ENCODE measurements at places on chromosomes 13 and 19.
A peak's percentile ranks its signal among the peaks of the same experiment; 100 is the strongest.

DNA sequence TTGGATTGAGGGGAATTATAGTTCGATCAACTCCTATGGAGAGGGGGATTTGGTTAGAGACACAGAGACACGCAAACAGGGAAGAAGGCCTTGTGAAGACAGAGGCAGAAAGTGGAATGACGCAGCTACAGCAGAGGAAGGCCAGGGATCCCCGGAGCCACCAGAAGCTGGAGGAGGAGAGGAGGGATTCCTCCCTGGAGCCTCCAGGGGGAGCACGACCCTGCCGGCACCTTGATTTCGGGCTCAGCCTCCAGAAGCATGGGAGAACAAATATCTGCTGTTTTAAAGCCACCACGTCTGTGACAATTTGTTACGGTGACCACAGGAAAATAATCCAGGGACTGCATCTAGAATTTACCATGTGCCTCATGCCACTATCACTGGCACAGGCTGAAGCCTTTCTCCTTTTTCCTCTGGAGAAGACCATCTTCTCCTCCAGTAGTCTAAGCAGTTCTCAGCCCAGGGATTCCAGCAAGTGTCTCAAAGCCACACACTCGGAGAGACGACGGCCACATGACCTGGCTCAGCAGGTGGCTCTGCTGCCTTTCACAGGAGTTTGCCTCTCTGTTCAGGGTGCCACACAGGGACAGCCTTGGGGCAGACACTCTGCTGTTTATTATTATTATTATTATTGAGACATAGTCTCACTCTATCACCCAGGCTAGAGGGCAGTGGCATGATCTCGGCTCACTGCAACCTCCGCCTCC is 39.9 kb upstream of the CCNE1 start:
- DNase-seq: no peak

DNA sequence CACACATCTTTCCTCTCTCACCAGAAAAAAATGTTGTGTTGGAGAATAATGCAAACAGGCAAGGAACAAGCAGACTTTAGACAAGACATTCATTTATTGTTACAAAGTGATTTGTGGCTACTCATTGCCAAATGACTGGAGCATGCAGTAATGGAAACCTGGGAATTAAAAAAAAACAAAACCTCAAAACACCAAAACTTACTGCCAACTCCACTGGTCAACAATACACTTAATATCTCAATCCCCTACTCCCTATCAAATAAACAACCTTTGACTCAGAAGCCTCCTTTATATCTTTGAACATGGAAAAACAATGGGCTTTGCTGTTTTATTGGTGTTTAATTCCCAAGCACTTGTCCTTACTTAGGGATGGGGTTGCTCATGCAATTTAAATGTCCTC is 112.8 kb downstream of the POSTN start:
- no peak for DNase-seq

- no peak for DNase-seq
Observed at GRCh38 chr13:52161181-52161646, 1.8 kb upstream of the NEK3 start.

DNA sequence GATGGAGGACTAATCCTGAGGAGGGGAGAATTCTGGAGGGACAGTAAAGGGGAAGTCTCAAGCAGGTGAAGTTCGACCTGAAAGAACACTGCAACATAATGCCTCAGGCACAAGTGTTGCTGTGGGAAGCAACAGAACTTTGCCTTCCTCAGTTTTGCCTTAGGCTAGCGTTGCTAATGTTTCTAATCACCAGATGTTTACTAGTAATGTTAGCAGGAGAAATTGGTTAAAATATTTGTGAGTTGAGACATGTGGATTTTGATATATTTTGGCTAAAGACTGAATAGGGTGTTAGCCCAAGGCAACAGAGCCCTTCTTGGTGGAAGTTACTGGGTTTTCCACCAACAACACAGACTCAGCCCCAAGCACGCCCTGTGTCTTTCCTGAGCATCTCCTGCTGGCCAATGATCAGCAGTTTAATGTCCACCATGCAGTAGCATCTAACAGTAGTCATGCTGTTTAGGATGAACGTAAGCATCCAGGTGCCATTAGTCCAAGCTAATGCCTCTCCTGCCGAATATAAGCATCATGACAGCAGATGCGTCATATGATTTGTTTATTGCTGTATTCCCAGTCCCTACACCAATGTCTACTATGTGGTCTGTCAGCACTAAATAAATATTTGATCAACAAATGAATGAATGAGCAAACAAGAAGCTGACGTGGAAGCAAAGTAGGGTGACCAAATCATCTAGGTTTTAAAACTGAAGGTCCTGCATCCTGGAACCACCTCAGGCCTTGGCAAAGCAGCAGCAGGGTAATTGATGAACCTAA is 511.9 kb upstream of the HTR2A start:
- DNase-seq: no peak

DNA sequence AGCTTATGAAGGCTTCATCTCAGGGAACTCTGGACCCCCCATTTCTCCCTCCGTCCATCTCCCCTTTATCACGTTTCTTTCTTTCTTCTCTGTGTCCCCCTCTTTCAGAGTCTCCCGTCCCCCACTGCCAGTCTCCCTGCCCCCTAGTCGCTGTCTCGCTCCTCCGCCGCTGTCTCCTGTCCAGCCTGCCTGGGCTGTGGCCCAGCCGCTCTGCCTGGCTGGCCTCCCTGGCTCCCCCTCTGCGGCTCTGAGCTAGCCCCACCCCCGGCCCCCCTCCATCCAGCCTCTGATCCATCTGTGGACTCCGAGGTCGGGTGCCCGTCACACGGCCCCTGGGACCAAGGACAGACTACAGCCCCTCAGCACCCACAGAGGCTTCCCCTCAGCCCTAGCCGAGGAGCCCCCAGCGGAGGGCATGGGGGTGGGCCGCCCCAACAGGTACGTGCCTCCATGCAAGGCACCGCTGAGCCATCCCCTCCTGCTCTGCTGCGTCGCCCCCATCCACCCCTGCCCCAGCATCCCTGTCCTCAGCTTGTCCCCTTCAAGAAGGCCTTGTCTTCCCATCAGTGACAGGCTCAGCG is 1.1 kb upstream of the KCNJ14 start:
- DNase-seq: no peak

GRCh38 chr13:96091164-96092117 is 1.5 kb downstream of the HS6ST3 start:
- no peak for DNase-seq

- DNase-seq: no peak
Observed at GRCh38 chr19:45443462-45444317, 20.0 kb upstream of the ERCC1 start.

GRCh38 chr19:24159707-24160106 is 72.7 kb downstream of the ZNF254 start:
- DNase-seq: peak; percentile 11

DNA sequence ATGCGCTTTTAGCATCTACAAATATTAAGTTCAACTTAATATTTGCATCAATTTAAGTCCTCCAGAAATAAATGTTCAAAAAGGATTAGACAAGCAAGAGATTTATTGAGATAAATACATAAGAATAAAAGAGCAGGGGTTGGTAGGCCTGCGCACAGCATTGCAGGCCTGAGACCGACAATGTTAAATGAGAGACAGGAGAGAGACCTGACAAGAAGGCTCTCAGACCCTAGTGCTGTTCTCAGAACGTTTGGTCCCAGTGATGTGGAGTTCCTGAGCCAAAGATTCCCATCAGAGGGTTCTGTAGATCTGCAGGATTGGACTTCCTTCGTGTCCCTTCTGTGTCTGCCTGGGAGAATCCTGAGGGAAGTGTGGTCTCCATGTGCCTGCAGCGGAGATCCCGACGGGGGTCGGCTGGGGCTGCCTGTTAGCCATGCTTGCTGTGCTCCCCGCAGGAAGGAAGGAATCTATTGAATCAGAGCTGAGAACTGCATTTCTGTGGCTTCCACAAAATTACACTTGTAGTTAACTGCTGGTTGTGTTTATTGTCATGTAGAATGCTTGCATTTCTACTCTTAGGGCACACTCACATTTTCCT is 369.9 kb upstream of the SLC10A2 start:
- DNase-seq: no peak

GRCh38 chr19:33177417-33177979 is 16.6 kb upstream of the LRP3 start:
- no peak for DNase-seq

- no peak for DNase-seq
Observed at GRCh38 chr13:51747438-51748434, 56.2 kb downstream of the DHRS12 start.

DNA sequence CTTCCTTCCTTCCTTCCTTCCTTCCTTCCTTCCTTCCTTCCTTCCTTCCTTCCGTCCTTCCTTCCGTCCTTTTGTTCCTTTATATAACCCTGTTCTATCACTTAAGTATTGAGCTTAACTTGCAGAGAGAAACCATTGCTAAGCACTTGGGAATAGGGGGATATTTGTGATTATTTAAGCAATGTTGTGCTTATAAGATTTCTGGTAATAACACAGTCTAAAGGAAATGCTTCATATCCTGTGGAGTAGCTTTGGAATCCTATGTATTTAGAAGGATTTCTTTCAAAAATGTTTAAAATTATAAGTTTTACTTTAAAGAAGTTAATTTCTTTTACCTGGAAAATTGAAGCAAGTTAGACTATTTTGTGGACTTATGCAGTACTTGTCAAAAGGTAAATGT is 209.8 kb downstream of the PCCA start:
- DNase-seq: no peak

GRCh38 chr19:53808710-53809125 is 15.4 kb downstream of the NLRP12 start:
- no peak for DNase-seq

GRCh38 chr19:43983912-43984686 is at the start of gene ZNF155:
Gene ZNF155, plus strand, starts transcription at chr19:43984188. Its CDS starts 4,356 bp downstream, at chr19:43988544.
- no peak for DNase-seq

GRCh38 chr19:41886761-41887710 is 4.1 kb downstream of the ARHGEF1 start:
- DNase-seq: peak; percentile 91

GRCh38 chr13:32246468-32246867 is 68.7 kb downstream of the ZAR1L start:
- DNase-seq: peak; percentile 50

DNA sequence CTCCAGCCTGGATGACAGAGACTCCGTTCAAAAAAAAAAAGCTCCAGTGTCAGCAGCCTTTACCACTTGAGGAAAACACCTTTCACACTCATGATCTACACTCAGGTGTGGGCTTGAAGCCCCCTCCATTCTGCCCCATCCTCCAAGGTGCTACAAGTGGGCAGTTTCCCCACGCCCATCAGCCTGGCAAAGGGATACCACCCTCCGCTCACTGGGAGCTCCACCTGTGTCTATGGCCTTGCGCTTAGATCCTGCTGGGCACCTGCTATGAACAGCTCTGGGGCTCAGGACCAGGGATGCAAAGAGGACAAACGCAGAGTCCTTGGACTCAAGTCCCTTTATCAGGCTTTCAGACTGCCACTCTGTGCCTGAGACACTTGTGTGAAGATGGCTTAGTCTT is 127.8 kb downstream of the CRYL1 start:
- no peak for DNase-seq

- DNase-seq: no peak
Observed at GRCh38 chr13:66501181-66501580, 729.0 kb downstream of the PCDH9 start.

DNA sequence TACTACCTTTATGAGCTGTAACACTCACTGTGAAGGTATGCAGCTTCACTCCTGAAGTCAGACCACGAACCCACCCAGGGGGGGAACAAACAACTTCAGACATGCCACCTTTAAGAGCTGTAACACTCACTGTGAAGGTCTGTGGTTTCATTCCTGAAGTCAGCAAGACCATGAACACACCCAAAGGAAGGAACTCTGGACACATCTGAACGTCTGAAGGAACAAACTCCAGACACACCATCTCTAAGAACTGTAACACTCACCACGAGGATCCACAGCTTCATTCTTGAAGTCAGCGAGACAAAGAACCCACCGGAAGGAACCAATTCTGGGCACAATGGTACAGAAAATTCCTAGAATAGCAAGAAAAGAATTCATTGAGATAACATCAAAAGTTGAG is 1796.5 kb upstream of the MIR17HG start:
- DNase-seq: no peak

GRCh38 chr13:112210371-112210770 is 143.4 kb downstream of the SOX1 start:
- DNase-seq: no peak

All from Jurkat, Clone E6-1 (cell line).